ENCODE measurements at places on chromosomes 3 and 15.

DNA sequence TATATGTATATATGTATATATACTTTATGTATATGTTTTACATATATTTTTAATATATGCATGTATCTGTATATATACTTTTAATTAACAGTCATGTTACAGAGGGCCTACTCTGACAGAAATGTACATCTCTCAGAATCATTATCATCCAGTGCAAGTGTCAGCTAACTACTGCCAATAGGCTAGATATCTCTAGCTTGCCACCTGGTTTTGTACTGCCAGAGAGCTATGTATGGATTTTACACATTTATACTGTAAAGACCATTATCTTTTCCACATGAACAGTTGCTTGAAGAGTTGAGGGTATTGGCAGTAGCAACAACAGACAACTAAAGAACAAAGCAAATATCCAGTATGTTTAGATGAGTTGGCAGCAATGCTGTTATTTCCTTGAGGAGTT is 99.7 kb upstream of the VGLL3 start:
- DNase-seq, result no peak

GRCh38 chr15:70358011-70358819 is 260.5 kb upstream of the TLE3 start:
- DNase-seq, result no peak

- no peak for DNase-seq
Observed at GRCh38 chr3:146326875-146327543, 76.1 kb upstream of the PLSCR4 start.

DNA sequence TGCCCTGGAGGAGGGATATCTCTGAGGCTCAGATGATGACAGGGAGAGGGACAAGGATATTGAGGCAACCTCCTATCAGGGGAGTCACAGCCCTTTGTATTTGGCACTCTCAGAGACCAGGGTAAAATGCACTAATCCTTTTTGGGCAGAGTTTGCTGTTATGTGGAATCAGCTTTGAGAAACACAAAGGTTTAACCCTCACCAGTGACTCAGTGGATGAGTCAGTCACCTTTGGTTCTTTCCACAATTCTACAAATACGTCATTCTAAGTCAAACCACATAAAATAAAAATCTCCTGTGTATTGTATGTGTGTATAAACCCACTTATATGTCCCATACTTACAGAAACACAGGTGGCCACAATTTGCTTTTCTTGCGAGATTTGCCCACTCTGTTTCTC is 5.1 kb downstream of the LSAMP start:
- DNase-seq, result no peak

DNA sequence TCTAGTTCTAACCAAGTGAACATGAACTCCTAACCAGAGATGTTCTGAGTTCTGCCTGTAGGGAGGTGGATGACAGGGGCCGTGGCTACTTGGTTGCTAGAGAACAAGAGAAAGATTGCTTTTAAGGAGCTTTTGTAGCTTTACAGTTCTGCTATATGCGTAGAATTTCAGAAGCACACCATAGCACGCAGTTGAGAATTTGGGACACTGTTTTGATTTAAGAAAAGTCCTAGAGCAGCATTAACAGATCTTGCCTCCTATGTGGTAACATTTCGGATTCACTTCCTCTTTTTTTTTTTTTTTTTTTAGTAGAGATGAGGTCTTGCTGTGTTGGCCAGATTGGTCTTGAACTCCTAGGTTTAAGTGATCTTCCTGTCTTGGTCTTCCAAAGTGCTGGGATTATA is 181.7 kb downstream of the TCF12 start:
- DNase-seq, result no peak

- DNase-seq, result no peak
Observed at GRCh38 chr3:153070511-153070868, 91.5 kb upstream of the RAP2B start.

- DNase-seq, result no peak
Observed at GRCh38 chr15:73608941-73609340, 24.2 kb downstream of the NPTN start.

GRCh38 chr3:126360046-126360713 is 3.0 kb upstream of the KLF15 start:
- DNase-seq, result peak; percentile 1

GRCh38 chr3:16788440-16789056 is 96.2 kb upstream of the PLCL2 start:
- DNase-seq, result no peak

- no peak for DNase-seq
Observed at GRCh38 chr15:47548231-47548630, 169.1 kb upstream of the SEMA6D start.

DNA sequence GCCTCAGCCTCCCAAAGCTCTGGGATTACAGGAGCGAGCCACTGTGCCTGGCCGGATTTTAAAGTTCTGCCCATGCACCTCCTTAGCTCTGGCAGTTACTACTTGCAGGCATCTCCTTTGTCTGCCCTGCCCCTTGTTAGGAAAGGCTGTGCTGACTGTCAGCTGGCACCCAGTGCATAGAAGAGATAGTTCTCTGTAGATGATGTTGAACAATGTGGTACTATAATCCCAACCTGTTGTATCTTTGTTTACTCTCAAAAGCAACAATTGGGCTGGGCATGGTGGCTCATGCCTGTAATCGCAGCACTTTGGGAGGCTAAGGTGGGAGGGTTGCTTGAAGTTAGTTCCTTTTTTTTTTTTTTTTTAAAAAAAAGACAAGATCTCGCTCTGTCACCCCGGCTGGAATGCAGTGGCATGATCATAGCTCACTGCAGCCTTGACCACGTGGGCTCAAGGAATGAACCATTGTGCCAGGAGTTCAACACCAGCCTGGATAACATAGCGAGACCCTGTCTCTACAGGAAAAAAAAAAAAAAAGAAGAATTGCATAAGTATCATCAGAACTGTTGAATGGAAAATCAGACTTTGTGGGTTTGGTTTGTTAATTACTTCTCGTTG is 30.6 kb downstream of the FLNB start:
- DNase-seq, result no peak

- no peak for DNase-seq
Observed at GRCh38 chr15:34223904-34224596, 766 bp upstream of the EMC4 start.

DNA sequence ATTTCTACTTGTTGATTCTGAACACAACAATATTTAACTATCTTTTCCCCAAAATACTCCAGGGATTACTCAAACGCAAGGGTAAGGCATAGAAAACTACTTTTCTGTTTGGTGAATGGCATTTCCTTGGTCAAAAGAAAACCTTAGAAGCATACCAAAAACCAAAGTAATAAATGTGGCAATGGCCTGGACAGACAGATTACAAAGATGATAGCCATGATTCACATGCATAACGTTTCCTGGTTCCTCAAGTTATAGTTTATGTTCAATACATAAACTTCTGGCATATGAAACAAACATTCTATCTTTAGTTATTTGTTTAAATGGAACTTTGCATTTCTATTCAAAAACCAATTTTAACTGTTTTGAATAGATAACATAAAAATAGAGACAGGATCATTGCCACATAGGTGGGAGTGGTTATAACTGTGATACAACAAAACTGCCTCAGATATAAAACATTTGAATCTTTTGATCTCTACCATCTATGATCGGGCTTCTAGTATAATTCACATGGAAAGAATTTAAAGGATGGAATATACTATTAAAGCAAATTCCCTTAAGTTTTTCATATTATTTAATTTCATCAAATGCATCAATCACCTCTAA is 32.1 kb downstream of the FOXP1 start:
- no peak for DNase-seq

DNA sequence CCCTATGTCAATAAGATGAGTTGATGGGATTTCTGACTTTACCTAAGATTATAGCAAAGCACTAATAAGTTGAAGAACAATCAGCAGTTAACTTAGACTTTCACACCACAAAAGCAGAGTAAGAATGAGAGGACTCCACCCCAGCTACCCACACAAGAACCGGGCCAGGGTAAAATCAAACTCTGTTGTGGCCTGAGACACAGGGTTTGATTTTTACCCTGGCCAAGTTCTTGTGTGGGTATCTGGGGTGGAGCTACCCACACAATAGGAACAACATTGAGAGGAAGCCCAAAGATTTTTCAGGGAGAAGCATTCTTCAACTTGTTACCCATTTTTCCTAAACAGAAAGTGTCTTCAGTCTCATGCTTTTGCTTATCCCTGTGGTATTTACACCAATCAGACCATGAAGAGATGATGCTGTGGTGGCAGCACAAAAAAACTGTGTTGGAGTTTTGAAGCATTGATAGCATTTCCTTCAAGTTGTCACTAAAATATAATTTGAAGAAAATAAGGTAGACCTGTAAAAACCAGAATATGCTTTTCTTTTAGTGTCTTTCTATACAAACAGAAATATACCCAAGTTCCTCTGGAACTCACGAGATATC is 25.6 kb downstream of the CPOX start:
- DNase-seq, result no peak

- DNase-seq, result no peak
Observed at GRCh38 chr3:160774172-160774571, 18.1 kb downstream of the PPM1L start.

GRCh38 chr3:170473358-170473757 is 54.7 kb downstream of the CLDN11 start:
- DNase-seq, result no peak

DNA sequence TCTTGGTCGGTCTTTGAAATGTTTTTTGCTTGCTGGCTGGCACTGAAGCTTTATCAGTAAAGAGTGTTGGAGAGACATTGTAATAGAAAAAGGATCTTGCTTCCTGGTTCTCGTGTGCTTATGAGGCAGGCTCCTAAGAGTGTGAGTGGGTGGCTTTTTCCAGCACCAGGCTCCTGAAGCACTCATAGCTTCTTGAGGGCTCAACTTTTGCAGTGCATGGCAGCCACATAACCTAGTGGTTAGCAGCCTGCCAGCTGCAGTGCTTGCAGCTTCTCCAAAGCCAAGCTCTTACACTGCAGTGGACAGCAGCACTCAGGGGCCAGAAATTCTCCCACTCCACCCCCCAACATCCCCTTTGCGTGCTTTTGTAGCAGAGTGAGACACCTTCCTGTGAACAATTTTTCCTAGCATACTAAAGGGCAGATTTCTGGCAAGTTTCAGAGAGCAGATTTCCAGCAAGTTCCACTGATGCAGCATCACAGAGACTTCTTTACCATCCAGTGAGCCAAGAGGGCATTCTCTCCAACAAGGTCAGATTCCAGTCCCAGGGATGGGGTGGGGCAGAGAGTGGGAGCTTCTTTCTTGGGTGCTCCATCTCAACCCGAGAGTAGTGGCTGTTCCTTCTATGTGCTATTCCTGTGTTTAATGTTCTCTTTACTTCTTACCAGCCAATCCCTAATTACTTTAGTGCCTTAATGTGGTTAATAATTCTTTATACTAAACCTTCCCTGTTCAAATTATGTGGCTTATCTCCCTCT is 15.8 kb upstream of the ARHGEF26 start:
- no peak for DNase-seq

DNA sequence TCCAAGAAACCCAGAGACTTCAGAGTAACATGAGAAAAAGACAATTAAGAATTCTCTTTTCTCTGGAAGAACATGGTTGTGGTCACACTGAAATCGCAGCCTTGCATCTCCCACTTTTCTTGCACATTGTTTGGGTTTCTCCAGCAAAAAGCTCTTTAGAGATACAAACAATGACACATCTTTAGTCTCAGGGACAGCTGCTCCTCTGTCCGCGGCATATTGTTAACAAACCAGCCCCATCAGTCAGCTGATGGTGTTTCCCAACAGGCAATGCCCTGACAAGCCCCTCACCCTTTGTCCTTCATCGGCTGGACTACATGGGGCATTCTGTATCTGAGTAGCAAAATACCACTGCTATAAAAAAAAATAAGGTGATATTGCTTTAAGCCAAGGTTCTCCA is 53.4 kb downstream of the UMPS start:
- DNase-seq, result no peak

DNA sequence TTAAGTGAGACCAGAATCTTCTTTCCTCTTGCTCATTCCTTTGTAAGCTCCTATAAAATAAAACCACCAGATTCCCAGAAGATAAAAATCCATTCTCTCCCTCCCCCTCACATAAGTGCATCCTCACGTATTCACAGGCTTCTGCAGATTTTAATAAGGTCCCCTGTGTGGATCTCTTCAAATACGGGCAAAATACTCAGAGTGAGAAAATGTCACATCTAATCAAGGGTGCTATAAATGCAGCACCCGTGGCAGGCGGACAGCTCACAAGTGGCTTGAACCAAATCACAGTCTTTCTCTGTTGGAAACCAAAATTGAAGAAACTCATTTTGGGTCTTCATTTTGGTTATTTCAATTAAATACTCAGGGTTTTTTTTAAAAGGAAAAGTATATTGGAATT is 212.9 kb upstream of the CMC1 start:
- DNase-seq, result no peak

DNA sequence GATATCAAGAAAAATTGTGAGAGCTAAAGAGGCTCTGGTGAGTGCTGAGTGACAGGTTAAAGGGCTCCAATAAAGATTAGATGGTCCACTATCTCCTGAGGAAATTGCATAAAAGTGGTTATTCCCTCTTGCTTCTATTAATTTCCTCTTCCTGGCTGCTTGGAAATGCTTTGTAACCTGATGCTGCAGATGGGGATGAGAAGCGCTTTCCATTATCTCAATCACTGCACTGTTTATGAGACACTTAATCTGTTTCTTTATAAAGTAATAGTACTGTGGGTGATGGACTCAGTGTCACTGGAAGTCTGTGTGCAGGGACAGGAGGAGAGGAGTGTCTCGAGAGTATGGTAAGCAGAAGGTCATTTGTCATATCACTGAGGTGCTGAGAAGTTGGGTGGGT is 305.3 kb downstream of the EPHB1 start:
- no peak for DNase-seq

DNA sequence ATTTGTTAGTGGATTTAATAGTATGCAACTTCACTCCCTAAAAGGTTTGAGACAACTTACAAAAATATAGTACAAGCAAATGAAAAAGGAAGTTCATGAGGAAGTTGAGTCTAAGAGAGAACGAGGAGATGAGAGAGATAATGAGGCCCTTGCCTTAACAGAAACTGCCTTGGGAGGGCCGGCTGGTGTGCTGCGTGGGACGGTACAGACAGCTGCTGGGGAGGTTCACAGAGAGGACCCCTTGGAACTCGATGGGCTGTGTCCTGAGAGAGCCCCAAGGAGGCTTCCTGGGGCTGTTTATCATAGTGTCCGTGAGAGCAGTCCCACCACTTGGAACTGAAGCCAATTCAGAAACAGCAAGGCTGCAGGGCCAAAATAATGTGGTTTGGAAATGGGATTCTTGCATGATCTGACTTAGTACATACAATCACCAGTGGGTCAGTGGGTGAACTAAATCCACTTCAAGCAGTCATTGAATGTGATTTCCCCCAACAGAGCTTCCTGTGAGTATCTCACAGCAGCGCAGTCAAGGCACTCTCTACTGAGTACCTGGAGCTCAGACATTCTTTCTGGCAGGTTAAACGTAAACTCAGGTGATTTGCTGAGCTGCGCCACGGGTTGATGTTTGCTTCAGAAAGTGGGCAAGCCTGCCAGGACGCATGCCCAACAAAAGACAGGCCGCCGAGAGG is 90.8 kb downstream of the CRTC3 start:
- DNase-seq, result no peak

GRCh38 chr3:25354071-25354470 is 74.0 kb upstream of the RARB start:
- DNase-seq, result no peak

- DNase-seq, result no peak
Observed at GRCh38 chr3:164779816-164780215, 298.5 kb downstream of the SI start.

All from BE2C (cell line).